ENCODE measurements at places on chromosomes 7 and 10.
A peak's percentile ranks its signal among the peaks of the same experiment; 100 is the strongest.

- DNase-seq: no peak
Observed at GRCh38 chr10:87761153-87761552, 56.9 kb downstream of the ATAD1 start.

DNA sequence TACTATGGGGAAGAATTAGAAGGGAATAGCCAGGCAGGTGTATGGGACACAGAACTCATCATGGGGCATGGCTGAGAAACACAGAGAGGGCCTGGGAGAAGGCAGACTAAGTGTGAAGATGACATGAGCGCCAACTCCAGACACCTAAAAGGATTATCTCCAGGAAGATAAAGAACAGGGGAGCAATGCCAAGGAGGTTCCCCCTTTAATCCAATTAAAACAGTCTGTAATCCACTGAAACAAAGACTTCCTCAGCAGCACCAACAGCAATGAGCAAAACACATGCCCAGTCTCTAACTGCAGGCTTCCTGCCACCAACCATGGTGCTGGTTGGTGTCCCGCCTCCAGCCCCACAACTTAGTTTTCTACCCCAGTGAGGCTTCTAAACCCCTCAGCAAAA, 108.9 kb downstream of the GRID1 start:
- no peak for DNase-seq

GRCh38 chr7:44978511-44979366, at the start of gene MYO1G:
TSS of gene MYO1G (minus strand) at chr7:44979015. CDS start at chr7:44978961, 54 bp downstream.
- peak; percentile 93 for DNase-seq

GRCh38 chr10:84178160-84178609, 4.6 kb downstream of the GPR15LG start:
- no peak for DNase-seq

- no peak for DNase-seq
Observed at GRCh38 chr10:11598712-11599397, 12.6 kb downstream of the USP6NL start.

DNA sequence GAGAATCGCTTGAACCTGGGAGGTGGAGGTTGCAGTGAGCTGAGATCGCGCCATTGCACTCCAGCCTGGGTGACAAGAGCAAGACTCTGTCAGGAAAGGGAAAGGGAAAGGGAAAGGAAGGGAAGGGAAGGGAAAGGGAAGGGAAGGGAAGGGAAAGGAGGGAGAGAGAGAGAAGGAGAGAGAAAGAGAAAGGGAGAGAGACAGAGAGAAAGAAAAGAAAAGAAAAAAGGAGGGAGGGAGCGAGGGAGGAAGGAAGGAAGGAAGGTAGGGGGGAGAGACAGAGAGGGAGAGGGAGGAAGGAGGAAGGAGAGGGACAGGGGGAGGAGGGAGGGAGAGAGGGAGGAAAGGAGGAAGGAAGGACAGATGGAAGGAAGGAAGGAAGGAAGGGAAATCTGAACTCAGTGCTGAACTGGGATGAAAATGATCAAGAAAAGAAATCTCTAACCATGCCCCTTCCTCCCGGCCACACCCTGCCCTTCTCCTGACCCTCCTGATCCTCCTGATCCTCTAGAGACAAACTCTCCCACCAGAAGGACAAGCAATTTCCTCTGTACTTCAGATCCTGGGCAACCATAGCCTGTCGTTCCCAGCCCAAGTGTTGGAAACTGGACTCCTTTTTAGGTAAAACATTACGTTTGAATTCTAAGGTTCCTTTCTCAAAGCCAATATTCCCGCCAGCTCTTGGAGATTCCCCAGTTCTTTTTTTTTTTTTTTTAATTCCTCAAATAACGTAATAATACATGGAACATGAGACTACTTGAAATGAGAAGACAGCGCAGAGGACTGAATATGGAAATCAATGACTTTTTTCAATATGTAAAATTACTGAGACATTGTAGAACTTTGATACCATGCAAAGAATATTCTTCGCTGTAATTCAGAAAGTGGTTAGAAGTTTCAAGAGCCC, 32.1 kb downstream of the NMT2 start:
- DNase-seq: no peak

DNA sequence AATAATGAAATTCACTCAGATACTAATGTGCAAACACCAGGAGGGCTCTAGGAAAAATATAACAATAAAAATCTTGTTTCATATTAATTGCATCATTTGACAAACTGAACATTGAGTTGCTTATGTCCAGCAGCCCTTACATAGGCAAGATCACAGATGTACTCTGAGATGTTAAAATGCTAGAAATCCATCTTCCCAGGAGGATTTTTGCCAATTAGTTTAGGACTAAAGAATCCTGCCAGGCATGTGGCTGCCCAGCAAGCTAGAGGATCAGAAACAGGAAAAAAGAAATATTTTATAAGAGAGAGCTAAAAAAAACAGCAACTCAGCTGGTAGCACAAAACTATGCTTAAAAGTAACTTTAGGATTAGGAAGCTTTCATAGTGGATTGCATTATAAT, 407.8 kb downstream of the NXPH1 start:
- no peak for DNase-seq

DNA sequence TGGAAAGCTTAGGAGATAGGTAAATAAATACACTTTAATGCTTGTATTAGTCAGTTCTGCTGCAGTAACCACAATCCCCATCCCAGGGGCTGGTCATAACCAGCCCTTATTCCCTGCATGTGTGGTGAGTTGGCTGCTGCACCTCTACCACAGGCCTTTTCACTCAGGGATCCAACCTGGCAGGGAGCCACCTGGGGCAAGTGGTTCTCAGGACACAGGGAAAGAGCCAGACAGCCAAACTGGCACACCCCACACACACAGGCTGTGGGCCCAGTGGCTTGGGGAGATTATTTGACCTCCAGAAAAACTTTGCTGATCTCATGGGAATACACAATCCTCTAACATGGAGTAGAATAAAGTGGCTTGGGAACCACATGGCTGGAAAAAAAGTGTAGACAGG, 400.0 kb upstream of the RNF32 start:
- DNase-seq: no peak

- DNase-seq: no peak
Observed at GRCh38 chr10:32109603-32110002, 53.4 kb upstream of the KIF5B start.

GRCh38 chr7:108234971-108235450, 104.8 kb upstream of the LAMB4 start:
- no peak for DNase-seq

DNA sequence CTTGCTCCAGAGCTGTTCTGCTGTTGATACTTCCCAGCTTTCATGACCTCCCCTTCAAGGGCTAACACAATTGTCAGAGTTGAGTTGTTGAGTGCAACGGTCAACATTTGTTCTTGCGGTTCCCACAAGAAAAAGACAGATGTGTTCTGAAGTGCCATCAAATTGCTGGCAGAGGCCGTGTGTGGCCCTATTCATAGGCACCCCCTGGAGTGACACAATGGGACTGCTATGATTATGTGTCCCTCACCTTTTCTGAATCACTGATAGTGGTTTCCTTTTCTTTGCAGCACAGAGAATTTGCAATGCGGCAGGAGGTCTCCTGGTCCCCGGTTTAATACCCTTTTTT, 5.8 kb upstream of the IGFBP1 start:
- no peak for DNase-seq

DNA sequence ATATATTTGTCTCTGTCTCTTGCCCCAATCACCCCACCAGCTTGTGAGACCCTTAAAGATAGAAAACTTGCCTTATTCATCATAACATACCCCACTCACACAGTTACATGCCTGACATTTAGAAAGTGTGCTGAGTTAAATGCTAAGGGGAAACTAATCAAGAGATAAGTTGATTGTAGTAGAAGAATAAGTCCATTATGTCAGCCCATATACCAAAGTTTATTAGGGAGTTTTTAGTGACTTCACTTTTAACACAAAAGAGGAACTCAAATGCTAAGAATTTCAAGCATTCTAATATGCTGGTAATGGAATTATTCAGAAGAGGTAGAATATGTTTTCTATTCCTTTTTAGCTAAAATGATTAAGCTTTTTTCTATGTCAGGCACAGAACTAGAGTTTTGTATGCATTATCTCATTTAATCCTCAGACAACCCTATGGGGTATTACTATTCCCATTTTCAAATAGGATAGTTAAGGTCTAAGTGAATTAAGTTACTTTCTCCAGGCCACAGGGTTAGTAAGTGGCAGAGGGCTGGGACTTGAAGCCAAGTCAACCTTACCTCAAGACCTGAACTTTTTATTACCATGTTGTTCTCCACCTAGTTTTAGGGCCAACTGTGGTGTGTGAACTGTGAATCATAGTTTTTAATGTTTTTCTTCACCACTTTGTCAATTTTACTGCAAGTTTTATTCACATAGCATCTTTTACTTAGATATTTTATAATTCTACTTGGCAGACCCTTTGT, 19.6 kb downstream of the ASAH2 start:
- no peak for DNase-seq

DNA sequence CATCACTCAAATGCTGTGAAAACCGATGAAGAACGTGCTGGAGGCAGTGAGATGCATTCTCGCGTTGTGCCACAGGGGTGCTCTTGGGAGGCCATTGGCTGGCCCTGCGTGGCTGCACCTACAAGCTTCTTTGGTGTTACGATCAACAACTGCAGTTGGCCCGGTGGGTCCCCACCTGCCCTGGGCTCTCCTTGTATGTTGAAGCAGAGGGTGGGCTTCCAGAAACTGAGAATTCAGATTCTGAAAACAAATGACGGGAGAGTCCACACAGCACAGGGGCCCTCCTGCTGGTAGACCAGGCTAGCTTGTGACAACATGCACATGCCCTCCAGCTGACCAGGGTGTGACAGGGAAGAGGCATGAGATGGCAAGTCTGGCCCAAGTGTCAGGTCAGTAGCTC, 23.7 kb upstream of the DDC start:
- no peak for DNase-seq

DNA sequence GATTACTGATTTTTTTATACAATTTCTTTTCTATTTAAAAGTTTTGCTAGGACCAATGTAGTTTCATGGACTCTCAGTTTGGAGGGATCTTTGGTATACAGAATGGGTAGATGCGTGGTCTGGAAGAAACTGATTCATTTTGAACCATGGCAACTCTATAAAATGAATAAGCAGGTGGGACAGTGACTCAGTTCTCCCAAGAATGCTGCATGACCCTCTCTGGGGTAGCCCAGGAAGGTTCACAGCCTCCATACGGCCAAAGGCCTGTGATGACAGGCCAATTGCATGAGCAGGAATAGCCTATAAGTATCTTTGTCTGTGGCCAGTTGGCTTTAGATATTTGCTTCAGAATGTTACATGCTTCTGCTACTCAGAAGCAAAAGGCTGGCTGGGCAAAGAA, 113.3 kb upstream of the RSU1 start:
- DNase-seq: no peak

- no peak for DNase-seq
Observed at GRCh38 chr7:152025937-152026890, 740 bp downstream of the GALNT11 start.

DNA sequence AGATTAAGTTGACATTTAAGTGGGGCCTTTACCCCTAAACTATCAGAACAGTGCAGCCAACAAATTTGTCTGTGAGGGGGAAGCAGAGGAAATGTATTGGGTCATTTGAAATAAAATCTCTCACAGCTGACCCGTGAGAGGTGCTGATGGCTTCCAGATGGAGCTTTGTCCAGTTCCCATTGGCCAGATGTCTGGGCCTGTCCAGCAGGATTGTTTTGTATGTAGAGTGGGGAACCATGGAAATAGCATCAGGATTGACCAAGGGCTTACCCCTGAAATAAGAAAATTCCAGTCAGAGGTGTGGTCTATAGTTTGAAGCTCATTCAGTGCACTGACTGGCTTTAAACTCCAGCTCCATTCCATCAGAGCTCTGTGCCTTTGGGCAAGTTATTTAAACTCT, 50.6 kb downstream of the INHBA start:
- no peak for DNase-seq

DNA sequence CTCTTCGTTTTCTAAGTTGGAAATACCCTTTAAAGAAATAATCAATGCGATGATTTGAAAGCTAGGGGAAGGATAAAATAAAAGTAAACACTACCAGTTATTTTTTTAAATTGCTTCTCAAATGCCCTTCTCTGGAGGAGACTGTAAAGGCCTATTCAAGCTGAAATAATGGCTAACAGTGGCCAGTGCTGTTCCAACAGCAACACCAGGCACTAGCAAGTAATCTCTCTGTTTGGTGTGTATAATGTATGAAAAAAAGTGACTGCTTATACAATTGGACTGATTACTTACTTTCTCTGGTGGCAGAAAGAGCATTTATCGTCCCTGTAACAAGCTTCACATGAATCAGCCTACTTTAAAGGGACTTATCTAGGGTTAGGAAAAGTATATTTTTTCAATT, 102.7 kb downstream of the CSTF2T start:
- DNase-seq: no peak

- DNase-seq: no peak
Observed at GRCh38 chr7:12222889-12223579, 11.9 kb downstream of the TMEM106B start.

DNA sequence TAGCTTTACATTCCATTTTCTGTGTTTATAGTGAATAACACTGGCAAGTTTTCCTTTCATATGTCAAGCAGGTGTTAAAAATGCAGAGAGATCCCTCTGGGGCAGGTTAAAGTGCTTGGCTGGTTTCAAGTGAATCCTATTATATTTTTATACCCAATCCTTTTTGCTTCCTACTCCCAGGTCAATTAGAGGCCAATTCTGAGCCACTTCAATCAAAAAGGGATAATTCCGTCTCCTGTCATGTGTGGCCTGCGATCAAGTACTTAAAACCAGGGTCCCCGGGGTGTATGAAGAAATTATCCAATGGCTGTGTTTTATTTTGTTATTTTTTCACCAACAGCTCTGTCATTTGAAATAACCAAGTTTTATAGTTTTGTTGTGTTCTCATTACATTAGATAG, 313.2 kb downstream of the PRPF18 start:
- no peak for DNase-seq

GRCh38 chr10:86350897-86351296, 15.7 kb downstream of the GRID1 start:
- no peak for DNase-seq

DNA sequence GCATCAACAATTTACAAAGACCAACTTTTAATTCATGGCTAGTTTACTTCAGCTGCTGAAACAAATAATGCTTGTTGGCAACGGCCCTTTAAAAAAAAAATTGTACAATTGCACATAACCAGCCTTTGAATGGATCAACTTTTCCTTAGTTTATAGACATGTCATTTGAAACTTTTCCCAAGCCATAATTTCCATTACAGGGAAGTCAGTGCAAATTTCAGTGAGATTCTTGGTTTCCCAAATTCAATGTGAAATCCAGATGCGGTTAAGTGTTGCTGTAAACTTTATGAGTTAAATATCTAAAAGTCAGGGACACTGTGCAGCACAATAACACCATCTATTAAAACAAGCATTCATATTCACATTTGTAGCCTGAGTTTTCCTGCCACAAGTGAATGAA, 182.2 kb downstream of the JAZF1 start:
- no peak for DNase-seq
